H1 (cell line): ENCODE measurements at places on chromosomes 6 and 20. TPM values are rescaled to one million over a fixed set of nuclear protein-coding genes. Genes with fewer than 3 reads are reported as not detected.

- no peak for DNase-seq
These were observed 52.7 kb downstream of the PYGB start for GRCh38 chr20:25300496-25301170.

DNA sequence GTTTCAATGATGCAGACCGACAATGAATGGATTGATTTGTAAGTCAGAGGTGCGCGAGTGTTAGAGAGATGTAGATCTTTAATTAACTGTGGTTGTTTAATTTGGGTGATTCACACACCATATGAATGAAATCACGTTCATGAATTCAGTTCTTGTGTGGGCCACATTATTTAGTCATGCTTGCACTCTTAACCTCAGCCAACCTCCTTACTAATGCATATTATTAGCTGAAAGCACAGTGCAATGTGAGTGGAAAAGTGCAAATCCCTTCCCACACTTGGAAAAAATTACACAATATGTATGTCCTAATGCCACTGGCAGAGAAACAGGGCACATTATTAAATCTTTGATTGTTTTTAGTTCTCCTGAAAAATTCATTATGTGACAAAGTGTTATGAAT, 512.5 kb downstream of the BCKDHB start:
- no peak for DNase-seq

- no peak for DNase-seq
These were observed 107.4 kb downstream of the PXDC1 start for GRCh38 chr6:3643921-3644738.

DNA sequence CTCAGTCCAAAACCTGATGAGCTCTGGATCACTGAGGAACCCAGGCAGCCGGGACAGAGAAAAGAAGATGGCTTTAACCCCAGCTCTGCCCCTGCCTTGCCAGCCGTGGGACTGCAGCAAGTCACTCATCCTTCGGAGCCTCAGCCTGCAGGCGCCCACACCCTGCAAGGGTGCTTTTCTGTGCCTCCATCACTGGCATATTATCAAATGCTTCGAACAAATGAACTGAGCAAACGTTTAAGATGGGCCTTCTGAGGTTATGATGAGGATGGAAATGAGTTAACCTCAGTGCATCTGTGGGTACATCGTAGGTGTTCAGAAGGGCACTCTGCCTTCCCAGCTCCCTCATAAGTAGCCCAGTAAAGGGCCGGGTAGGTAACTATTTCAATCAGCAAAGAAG, 79.0 kb downstream of the NFATC2 start:
- DNase-seq = no peak

- DNase-seq = no peak
These were observed 102.9 kb upstream of the PRL start for GRCh38 chr6:22399693-22400092.

GRCh38 chr20:60372822-60373221, 414.6 kb downstream of the CDH26 start:
- no peak for DNase-seq

Gene IL17F
- polyA plus RNA-seq = 0.08 TPM in 1 of 2 replicates, not detected in the other

Gene ALDH5A1
- 1.3 and 1.5 TPM in 2 replicates for polyA plus RNA-seq
